ENCODE measurements at places on chromosomes 3 and 15.
A peak's percentile ranks its signal among the peaks of the same experiment; 100 is the strongest.

DNA sequence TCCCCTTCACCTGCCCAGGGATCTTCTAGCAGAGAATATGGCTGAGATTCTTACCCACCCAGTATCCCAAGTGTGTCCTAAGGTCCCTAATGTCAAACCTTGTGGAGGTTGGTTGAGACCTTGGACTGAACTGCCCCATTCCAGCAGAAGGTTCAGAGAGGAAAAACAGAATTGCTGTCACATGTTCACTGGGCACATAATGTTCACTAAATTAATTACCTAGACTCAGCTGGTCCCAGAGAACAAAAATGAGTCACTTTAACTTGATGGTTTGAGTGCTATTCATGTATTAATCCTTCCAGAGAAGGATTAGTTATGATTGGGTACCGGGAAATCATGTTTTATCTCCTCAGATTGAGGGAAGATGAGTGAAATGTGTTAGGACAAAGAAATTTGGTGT lies 171.3 kb upstream of the GADL1 start:
- no peak for DNase-seq

DNA sequence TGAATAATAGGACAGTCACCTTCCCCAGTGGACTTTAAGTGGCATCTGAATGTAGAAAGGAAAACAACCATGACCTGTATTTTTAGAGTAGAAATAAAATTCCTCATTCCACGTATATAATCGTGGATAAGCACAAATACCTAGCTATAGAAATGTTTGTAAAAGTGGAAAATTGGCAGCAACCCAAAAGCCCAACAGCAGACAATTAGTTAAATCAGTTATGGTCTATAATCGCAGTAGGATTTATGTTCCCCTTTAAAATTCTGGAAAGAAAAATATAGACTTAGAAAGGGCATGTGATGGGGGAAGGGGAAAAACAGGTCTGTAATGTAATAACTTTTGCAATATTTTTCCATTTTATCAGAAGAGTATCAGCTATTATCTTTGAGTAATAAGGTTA lies 241.9 kb upstream of the ST8SIA2 start:
- no peak for DNase-seq

- no peak for DNase-seq
Observed at GRCh38 chr3:1787094-1787493, 311.6 kb upstream of the CNTN4 start.

DNA sequence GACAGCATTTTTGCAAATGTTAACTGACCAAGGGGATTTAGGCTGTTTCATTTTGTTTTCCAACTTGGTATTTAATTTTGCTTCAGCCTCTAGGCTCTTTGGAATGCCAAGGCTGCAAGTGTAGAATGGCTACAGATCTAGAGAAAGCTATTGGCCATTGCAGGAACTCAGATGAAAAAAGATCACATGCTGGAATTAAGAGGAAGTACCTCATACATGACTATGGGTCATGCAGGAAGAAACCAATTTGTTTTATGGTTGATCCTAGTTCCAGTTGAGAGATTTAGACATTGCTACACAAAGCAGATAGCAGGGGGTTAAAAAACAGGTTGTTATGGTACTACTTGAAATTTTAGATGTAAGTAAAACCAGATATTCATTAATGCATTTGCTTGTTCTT lies 12.7 kb upstream of the CLDN16 start:
- no peak for DNase-seq

- DNase-seq = no peak
Observed at GRCh38 chr3:32411442-32411841, 19.8 kb downstream of the CMTM7 start.

- no peak for DNase-seq
Observed at GRCh38 chr15:51185213-51186159, 90.8 kb upstream of the TNFAIP8L3 start.

- no peak for DNase-seq
Observed at GRCh38 chr3:58864480-58864879, 185.3 kb downstream of the CFAP20DC start.

DNA sequence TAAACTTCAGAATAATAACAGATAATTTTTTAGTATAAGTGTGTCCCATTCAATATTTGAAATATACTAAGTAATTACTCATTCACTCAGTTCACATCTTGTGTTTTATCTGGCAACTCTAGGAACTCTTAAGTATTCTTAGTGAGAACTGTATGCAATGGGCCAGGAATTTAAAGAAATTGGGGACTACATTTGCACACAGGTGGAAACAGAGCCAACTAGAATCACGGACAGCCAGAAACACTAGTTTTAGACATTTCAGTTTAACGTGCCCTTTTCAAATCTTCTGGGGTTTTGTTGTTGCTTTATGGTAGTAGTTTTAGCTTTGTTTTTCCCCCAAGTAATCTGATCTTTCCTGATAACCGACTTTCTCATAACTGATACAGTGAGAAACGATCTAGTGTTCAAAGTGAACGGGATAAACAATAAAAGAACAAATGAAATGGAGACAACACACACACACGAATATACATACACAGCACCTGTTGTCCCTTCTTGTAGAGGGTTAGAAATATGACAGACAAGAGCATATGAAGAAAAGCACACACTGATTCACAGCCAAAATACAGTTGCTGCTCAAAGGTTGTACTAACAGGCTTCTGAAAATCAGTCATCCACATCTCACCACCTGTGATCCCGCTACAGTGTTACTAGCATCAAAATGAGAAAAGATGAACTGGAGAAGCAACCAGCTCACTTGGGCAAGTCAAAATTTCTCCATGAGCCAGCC lies 167.0 kb downstream of the FMN1 start:
- DNase-seq = no peak

DNA sequence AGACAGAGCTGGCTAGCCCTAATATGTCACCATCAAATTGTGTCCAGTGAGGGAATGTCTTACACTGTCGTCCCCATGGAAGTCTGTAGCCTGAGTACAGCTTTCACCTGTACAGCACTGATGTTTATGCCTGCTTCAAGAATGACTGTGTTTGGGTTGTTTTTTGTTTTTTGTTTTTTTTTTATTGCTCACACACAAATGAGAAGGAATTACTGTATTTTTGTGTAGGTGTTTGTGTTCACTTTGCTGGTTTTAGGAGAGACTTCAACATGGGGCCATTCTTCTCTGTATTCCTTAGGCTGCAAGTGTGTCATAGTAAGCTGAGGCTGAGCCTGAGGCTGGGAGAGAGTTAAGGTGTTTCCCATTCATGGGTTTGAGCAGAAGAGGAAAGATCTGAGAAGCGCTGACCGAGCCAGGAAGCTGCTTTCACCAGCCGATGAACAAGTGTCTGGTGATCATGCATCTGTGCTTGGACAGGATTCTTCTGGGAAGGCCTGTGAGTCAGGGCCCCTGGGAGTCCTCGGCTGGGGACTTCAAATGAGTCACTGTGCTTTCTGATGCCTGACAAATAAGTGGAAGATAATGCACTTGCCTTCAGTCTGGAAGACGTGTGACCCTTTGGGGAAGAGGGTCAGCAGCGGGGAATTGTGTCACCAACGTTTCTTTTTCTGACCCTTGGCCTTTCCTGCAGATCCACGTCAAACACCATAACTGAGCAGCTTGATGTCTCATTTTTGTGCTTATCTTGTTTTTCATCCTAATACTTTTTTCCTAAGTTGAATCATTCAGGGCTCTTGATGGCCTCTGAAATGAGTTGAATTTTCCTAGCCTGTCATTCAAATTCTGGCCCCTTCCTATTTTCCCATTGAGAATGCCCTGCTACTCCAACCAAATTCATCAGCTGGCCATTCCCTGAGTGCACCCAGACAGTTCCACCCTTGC lies 36.7 kb upstream of the ZBTB38 start:
- peak; percentile 81 for DNase-seq

GRCh38 chr3:72213296-72214065 lies 428.5 kb upstream of the PROK2 start:
- DNase-seq = no peak

DNA sequence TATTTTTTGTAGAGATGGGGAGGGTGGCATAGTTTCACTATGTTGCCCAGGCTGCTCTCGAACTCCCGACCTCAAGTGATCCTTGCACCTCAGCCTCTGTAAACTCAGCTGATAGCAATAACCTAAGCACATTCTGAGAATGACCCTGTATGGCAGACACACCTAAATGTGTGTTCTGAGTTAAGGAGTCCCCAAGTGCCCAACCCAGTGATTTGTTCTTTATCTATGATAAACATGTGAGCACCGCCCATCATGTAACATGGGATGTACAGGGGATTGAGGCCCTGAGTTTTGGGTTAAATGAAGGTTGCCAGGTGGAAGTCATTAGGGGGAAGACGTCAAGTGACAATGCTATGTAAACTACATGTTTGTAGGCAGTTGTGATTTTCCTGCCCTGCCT lies 5.7 kb downstream of the NCEH1 start:
- no peak for DNase-seq

DNA sequence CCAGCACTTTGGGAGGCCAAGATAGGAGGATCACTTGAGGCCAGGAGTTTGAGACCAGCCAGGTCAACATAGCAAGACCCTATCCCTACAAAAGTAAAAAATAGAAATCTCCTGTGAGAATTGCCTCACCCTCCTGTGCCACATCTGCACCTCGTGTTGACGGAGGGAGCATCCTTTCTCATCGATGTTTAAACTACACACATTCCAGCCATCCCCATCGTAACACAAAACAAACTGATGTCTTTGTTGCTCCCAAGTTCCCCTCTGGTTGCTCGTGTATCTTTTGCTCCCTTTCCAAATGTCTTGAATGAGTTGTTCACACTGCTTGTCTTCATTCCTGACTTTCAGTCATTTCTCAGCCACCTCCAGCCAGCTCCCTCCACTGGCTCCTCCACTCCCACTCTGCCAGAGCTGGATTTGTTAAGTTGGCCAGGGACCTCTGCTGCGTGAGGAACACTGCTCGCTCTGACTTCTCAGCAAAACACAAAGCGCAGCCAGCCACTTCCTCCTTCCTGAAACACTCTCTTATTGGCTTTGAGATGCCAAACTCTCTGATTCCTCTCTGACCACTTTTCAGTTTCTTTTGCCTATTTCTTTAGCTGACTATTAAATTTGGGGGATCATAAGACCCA lies 53.6 kb upstream of the ATP13A3 start:
- DNase-seq = no peak

DNA sequence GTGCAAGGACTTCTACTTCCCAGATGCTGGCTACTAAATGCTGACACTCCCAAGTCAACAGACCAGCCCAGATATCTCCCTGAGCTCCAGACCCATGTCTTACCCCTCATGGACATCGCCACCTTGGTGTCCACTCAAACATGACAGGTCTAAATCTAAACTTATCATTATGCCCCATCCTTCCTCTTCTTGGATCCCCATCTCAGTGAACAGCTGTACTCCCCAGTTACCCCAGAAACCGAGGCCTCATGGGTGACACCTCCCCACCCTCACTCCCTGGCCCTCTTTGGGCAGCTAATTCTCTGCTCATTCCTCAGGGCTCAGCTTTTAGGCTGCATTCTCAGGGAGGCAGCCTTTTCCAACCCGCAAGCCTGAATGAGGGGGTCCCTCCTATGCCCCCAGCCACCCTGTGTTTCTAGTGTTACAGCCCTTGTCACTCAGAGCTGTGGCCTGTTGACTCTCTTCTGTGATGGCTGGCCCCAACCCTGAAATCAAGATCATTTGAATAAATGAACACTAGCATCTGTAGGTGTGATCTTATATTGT lies 5.4 kb downstream of the EHD4 start:
- no peak for DNase-seq

GRCh38 chr3:63199606-63200005 lies 78.5 kb upstream of the SYNPR start:
- DNase-seq = no peak

GRCh38 chr3:53719796-53720195 lies 126.4 kb downstream of the CHDH start:
- no peak for DNase-seq

DNA sequence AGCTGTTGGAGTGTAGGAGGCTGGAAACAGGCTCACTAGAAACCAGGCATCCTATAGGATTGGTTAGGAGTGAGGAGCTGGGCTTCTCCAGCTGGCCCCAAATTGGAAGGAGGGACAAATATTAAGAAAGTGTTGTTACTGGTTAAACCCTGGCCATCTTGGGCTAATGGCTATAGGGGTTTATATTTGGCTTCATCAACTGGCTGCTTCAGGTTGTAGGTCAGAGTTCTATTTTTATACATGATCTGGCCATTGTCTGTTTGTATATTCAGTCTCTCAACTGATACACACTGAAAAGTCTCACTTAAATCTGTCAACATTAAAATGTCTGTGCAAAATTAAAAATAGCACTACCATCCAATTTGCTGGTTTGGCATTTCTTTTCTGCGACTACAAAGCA lies 70.2 kb upstream of the ARRDC4 start:
- DNase-seq = no peak

DNA sequence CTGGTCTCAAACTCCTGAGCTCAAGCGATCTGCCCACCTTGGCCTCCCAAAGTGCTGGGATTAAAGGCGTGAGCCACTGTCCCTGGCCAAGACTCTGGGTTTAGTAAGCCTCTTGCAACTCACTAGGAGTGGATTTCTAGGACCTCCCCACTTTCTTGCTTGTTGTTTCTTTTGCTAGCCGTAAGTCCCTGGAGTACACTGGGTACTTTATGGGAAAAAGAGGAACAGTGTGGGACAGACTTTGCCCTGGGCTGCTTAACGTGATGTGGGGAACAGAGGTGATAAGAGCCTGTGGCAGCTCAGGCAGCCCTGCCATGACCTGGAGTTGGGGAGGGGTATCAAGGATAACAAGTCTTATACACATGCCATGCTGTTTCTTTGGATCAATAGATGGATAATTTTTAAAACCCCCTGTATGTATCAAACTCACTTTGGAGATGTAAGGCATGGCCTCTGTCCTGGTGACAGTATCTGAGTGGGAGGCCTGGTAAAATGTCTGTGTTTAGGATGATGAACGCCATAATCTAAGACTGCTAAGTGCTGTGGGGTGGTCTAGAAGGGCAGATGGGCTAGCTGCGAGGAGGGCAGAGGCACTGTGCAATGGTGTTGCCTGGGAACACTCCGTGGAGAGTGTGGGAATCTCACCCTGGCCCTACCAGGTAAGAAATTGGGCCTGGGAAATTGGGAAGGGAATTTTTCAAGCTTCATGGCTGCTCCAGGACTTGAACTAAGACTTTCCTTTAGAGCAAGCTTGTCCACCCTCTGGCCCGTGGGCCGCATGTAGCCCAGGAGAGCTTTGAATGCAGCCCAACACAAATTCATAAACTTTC lies 54.8 kb downstream of the SMAD3 start:
- DNase-seq = no peak

GRCh38 chr15:66621491-66622467 lies 56.0 kb upstream of the LCTL start:
- DNase-seq = no peak

DNA sequence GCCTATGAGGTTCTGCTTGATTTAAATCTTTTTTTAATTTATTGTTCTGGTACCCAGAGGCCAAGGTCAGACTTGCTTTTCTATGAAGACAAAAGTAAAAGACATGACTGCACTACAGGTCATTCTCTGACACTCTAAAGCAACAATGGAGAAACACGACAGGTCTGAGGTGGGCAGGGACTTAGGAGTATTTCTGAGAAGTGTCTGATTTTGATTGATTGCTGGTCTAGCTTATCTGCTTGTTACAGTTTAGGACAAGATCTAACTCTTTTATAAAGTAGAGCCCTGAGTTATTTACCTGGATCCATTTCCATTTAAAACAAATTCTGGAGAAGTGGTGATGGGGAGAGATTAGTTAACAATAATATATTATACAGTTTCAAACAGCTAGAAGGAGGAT lies 115.2 kb upstream of the STT3B start:
- no peak for DNase-seq

All from GM04503 (cell line).